ENCODE measurements at places on chromosomes 11 and 22.

- DNase-seq: no peak
Observed at GRCh38 chr11:69651834-69652620, 11.1 kb downstream of the CCND1 start.

GRCh38 chr22:39592081-39593065, 21.8 kb downstream of the CACNA1I start:
- DNase-seq: no peak

DNA sequence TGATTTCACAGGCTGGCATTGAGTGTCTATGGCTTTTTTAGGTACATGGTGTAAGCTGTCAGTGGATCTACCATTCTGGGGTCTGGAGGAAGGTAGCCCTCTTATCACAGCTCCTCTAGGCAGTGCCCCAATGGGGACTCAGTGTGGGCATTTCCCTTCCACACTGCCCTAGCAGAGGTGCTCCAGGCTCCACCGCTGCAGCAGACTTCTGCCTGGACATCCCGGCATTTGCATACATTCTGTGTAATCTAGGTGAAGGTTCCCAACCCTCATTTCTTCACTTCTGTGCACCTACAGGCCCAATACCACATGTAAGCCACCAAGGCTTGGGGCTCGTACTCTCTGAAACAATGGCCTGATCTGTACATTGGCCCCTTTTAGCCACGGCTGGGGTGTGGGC, 78.3 kb downstream of the RNF169 start:
- DNase-seq: no peak

DNA sequence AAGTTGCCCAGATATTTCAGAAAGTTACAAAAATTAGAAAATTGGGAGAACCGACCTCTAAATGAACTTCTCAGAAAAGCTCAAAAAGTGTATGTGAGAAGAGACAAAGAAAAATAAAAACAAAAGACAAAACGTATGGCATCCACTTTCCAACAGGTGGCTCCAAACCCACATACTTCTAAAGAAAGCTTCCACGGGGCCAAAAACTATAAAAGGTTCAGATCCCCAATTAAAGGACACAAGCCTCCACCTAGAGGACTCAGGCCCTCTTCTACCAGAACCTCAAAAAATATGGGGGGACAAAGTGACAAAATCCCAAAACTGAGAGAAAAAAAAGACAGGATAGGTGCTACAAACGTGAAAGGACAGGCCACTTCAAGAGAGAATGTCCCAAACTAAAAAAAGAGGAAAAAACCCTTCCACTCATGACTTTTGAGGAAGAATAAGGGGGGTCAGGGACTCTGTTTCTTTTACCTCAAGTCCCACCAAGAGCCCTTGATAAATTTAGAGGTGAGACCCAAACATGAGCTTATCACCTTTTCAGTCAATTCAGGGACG, 8.8 kb downstream of the SCGB2A1 start:
- DNase-seq: no peak

- DNase-seq: no peak
Observed at GRCh38 chr11:75635066-75635862, 33.6 kb downstream of the MAP6 start.

GRCh38 chr11:69904161-69904973, 85.2 kb upstream of the FGF3 start:
- no peak for DNase-seq

DNA sequence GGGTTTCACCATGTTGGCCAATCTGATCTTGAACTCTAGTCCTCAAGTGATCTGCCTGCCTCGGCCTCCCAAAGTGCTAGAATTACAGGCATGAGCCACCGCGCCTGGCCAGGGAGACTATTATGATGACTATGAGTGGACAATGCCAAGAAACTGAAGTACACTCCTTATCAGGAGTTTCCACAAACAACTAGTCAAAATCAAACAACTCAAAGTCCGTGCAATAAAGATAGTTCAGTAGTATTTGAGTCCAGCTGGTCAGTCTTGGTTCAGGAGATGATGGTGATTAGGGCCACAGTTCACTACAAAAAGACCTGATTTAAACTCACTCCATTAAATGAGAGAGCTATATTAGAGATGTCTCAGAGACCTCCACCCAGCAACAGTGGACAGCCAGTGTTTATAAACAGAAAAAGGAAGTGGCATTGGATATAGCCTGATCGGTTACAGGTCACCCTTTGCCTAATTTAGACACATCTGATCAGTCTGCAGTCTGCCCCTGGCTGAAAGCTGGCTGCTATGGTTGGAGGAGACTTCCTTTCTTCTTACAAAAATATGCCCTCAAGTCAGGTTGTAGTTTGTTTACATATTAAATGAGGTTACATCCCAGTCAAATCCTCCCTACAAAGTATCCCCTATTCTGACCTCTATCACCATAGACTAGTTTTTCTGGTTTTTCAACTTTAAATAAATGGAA, 17.0 kb downstream of the CD3E start:
- peak; percentile 74 for DNase-seq

- DNase-seq: no peak
Observed at GRCh38 chr22:16834971-16835370, 9.8 kb upstream of the XKR3 start.

- DNase-seq: no peak
Observed at GRCh38 chr22:33867118-33867866, 53.0 kb downstream of the LARGE1 start.

GRCh38 chr22:27075891-27076290, 418.5 kb downstream of the MIAT start:
- no peak for DNase-seq
